Stimulated activated CD4-positive, alpha-beta T cell treated with anti-CD3 and anti-CD28 coated beads, Interleukin-1b, Interleukin-23, amount 100 ng/mL, for 1 hour (primary cell): ENCODE measurements at places on chromosomes 5 and 9.

DNA sequence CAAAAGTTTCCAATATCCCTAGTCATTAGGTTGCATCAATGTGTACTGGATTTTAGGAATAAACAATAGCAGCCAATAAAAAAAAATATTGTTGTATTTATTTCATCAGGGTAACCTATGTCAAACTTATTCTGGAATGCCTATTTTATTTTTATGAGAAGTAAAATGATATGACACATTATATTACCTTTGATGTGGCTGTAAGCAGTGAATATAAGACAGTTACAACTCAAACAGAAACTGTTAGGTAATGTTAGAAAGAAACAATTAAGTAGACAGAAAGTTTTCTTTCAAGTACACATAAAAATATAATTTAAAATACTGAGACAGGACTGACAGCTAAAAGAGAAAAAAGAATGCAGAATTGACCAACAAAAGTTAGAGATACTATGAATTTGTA is 65.5 kb downstream of the GNG10 start:
- no peak for DNase-seq

GRCh38 chr9:68669218-68669617 is 35.8 kb upstream of the PIP5K1B start:
- DNase-seq = no peak

DNA sequence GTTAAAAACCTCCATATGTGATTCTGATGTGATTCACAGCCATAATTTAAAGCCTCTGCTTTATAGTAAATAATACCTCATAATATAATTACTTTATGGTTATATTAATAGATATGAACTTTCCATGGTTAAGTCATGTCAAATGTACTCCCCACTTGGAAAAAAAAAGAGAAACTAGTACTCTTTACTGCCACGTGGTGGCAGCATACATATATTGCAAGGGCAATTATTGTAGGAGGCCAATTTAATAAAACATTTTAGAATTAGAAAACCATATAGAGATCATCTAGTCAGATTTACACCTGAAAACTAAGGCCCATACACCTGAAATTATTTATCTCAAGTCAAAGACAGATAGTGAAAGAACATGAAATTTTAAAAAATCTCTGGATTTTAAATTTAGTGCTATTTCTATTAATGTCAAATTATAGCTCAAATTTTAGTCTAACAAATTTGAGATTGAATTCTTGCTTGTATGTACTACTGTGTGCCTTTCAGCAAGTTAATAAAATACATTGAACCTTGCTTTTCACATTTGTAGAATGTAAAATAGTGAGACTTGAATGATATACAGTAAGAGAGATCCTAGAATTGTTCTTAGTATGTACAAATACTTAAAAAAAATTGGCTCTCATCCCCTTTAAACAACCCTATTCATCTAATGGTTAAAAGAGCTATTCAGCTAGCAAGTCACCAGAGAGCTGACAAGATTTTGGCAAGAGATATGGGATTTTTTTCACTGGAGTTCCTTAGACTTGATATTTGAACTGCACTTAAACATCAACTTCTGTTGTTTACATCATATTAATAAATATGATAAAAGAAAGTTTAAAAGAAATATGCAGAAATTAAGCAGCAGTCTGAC is 603.8 kb downstream of the TLE4 start:
- no peak for DNase-seq

GRCh38 chr5:151451626-151452520 is 4.5 kb downstream of the SLC36A1 start:
- no peak for DNase-seq

- no peak for DNase-seq
Observed at GRCh38 chr9:38671748-38672147, 48.2 kb downstream of the FAM240B start.

GRCh38 chr5:134568761-134569695 is 43.6 kb downstream of the JADE2 start:
- DNase-seq = no peak

- no peak for DNase-seq
Observed at GRCh38 chr5:112258571-112258970, 160.5 kb downstream of the EPB41L4A start.

DNA sequence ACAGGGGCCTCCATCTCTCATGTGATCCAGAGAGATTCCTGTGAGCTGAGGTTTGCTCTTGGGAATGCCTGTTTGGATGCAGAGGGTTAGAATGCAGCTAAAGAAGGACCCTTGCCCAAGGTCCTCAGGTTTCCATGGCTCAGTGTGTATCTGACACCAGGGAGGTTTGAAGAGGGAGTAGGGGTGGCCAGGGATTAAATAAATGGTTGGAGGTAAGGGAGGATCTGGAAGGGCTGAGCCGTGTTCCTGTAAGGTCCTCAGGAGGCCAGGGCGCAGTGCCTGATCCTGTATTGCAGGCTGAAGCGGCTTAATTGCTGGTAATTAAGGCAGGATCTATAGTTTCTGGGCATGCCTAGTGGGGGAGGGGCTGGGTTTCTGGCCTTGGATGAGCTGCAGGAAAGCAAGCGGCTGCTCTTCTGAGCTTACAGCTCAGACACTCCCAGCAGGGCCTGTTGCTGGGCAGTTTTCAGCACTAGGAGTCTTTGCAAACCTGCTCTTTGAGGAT is 41.5 kb upstream of the MAP1B start:
- DNase-seq = no peak

DNA sequence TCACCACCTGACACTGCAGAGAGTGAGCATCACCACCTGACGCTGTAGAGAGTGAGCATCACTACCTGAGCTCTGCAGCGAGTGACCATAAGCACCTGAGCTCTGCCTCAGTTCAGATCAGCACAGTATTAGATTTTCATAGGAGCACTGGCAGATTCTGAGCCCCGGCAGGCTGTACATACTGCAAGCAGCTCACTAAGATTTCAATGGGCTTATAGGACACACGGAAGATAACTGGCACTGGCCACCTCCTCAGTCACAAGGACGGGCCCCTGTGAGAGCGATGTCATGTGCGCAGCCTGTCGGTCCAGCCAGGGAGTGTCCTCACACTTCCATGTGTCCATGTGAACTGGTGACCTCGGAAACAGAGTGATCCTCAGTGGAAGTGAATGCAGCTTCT is 153.5 kb upstream of the IRX2 start:
- no peak for DNase-seq

DNA sequence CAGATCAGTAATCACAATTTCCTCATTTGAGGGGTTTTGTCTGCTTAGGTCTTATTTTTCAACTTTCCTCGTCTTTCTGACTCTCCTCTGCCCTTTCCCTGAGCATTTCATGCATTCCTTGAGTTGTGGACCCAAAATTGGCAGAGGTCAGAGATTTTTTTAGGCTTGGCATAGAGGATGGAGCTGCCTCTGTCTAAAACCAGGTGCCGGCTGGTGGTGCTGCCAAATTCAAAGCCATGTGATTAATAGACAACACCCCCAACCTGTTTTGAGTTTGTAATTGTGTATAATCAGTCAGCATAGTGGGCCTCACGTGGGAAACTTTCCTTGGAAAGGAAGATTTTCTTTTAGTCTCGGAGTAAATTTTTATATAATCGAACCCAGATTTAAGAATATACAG is 39.6 kb downstream of the TJP2 start:
- DNase-seq = no peak

- DNase-seq = no peak
Observed at GRCh38 chr5:150548123-150548522, 40.2 kb downstream of the NDST1 start.

DNA sequence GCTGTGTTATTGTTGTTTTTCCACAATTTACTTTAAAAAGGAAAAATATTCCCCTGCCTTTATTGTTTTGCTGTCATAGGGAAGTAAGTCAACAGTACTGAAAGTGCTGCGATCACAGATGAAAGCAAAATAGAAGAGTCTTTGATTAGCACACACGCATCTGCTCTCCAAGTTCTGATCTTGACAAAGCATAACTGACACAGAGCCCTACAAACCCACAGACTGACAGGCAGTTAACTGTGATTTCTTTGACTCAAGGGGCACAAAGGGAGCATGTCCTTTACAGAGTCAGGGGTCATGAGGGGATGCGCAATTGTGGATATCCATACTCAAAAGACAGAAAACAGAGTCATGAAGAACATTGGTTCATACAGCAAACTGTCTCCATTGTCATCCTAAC is 123.7 kb downstream of the SNCAIP start:
- no peak for DNase-seq

- DNase-seq = no peak
Observed at GRCh38 chr9:106927916-106928315, 65.0 kb downstream of the ZNF462 start.

DNA sequence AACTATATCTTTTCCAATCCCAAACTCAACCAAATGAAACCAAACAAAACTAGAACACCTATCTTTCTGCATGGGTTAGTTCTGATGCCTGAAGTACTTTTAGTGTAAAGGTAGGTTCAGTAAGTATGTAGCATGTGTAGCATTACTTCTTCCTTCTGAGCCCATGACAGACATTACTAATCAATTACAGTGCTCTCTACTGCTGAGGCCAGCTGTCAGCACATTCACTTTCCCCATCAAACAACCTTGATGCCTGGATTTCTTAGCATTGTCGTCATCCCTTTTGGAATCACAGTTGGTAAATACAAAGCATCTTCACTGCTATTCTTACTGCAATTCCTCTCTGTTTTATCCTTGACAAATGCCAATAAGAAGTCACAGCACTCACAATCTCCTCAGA is 103.2 kb downstream of the PTTG1 start:
- DNase-seq = no peak

GRCh38 chr9:4324513-4324912 is 24.6 kb upstream of the GLIS3 start:
- DNase-seq = no peak

DNA sequence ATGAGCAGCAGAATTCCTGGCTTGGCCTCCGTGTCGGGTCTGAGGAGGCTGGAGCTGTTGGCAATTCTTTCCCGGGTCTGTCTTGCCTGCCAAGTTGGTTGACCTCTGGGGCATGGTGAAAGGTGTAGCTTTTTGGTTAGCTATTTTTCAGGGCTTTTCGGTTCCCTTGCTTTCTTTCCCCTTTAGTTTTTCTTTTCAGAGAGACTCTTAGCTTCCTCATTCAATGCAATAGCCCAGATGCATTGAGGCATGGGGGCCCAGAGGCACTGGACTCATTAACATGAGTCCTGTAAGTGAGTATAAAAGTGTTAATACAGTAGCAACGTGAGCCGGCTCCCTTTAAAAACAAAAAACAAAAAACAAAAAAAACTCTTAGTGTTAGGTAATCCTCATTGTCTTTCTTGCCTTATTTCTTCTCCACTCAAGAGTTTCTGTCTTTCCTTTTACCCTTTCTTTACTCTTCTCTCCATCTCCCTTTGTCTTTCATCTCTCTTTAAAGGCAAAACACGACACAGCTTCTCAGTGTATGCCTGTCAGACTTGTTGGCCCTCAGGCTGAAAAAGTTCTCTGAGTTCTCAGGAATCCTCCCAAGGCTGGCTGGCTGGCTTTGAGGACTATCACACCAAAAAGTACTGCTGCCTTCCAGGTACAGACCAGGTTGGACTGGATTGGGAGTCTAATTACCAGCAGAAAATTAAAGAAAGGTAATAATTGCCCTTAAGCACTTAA is 289.9 kb upstream of the TUT7 start:
- no peak for DNase-seq

GRCh38 chr5:36200513-36200912 is 41.2 kb downstream of the NADK2 start:
- no peak for DNase-seq

DNA sequence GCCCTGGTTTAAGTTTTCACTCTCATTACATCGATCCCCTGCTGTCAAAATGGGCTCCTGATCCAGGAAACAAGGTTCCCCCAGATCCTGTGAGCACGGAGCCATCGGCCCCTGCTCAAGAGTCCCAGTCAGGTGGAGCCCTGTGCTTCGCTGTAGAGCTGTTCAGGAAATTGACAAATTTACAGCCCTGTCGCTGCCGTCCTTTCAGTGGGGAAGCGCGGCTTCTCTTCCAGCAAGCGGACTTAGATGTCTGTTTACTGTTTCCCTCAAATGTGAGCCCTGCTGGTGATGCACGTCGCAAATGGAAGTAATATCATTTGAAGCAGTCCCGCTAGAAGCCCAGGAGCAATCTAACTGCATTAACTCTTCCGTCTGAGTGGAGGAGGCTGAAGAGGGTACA is 760.9 kb upstream of the WWC1 start:
- no peak for DNase-seq

GRCh38 chr5:14671414-14671813 is 6.9 kb downstream of the OTULIN start:
- no peak for DNase-seq
